ENCODE measurements at places on chromosomes 11 and 22.
A peak's percentile ranks its signal among the peaks of the same experiment; 100 is the strongest.

DNA sequence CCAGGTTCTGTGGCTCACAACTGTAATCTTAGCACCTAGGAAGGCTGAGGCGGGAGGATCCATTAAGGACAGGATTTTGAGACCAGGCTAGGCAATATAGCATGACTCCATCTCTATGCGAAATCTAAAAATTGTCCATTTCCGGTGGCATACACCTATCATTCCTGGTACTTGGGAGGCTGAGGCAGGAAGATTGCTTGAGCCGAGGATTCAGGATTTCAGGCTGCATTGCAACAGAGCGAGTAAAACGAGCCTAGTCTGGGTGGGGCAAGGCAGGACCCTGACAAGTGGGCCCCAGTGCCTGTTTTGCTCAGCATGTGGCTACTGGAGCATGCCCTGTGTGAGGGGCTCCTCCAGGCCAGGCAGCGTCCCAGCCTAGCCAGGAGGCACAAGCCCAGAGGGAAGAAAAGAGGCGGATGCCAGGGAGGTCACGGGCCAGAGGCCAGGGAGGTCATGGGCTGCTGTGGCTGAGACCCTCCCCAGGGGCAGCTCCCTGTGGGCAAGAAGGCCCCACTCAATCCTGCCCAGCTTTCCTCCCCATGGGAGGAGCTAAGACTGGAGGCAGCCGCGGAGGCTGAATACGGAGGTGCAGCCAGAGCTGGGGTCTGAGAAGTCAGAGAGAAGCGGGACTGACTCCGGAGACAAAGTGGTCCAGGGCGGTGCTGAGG lies 8.4 kb downstream of the LRRC74B start:
- no peak for DNase-seq

DNA sequence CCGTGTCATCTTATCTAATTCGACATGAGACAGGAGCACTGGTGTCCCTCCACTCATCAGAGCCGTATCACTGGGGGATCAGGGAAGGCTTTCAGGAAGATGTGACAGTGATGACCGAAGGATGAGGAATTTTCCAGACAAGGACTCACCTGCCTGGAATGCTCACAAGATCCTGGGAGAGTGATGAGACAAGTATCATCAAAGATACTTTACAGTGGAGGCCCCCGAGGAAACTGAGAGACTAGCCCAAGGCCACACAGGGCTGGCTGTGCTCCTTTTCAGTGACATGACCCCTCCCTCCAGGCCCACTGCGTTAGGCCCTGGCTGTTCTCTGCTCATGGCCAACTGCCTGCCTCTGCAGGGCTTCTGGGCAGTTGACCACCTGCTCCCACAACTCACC lies 13.0 kb downstream of the CLPB start:
- DNase-seq, result no peak

GRCh38 chr11:88012456-88012855 lies 162.8 kb downstream of the RAB38 start:
- no peak for DNase-seq

GRCh38 chr22:33105501-33105911 lies 47.3 kb upstream of the SYN3 start:
- DNase-seq, result no peak

- DNase-seq, result no peak
Measured at GRCh38 chr11:88206751-88207150, 31.5 kb upstream of the RAB38 start.

DNA sequence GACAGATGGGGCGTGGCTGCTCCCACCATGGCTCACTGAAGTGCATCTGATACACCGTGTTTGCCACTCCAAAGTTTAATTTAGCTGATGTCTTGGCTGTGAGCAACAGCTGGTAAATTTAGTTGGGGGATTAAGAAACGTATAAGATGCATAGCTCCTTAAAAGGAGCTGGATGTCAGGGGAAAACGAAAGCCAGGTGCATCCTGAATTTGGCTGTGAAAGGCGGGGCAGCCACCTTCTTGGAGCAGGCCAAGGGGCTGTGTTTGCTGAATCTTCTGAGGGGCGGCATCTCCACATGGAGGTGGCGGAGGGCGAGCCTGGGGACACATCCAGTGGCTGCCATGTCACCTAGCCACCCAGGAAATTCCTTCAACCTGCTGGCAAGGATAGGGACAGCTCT lies 20.7 kb upstream of the NCF4 start:
- DNase-seq, result no peak

DNA sequence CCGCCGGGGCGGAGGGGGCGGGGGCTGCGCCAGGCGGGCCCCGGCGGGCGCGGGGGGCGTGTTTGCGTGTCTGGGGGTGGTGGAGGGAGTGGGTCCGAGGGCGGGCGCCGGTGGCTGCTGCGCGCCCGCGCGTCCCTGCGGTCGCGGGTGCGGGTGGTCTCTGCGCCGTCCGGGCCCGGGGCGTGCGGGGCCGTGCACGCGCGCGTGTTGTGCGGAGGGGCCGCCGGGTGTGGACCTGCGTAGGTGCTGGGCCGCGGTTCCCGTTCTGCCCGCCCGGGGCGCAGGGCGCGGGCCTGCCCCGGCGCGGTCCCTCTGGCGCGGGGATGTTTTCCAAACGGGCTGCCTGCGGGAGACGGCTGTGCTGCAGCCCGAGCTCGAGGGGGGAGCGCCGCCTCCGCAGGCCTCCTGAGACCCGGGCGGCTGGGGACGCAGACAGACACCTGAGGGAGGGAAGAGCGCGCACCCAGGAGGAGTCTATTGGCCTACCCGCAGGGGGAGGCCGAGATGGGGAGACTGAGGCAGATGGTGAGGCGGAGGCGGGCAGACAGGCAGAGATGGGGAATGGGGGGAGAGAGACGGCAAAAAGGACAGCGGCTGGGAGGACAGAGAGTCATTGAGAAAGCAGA lies 442 bp downstream of the PELI3 start:
- DNase-seq, result peak; percentile 39

DNA sequence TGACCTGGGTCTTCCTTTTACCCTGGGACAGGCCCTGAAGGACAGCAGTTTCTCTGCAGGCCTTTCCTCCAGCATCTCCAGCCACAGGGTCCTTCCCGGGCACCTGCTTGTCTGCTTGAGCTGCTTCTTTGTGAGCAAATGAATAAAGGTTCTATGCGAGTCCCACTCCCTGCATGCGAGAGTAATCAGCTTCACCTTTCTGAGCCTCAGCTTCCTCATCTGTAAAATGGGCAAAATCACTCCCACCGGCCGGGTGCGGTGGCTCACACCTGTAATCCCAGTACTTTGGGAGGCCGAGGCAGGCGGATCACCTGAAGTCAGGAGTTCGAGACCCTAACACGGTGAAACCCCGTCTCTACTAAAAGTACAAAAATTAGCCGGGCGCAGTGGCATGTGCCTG lies 31.1 kb downstream of the IFT27 start:
- no peak for DNase-seq

- no peak for DNase-seq
Measured at GRCh38 chr22:33984656-33985285, 64.5 kb upstream of the LARGE1 start.

- DNase-seq, result no peak
Measured at GRCh38 chr22:48850658-48851287, 976.9 kb downstream of the BRD1 start.

- no peak for DNase-seq
Measured at GRCh38 chr11:10387206-10388083, 67.6 kb upstream of the AMPD3 start.

Data from stimulated activated CD4-positive, alpha-beta T cell treated with anti-CD3 and anti-CD28 coated beads, Interleukin-2, amount 100 ng/mL, for 48 hours (primary cell).